Psoas muscle (tissue), 8 donors: ENCODE measurements at places on chromosomes 7 and 10. TPM values are rescaled to one million over a fixed set of nuclear protein-coding genes. Genes with fewer than 3 reads are reported as not detected.
A peak's percentile ranks its signal among the peaks of the same experiment; 100 is the strongest.

- no peak for DNase-seq
- no peak overlapping the region for H3K4me3 ChIP-seq
- H3K27me3 ChIP-seq, result peaks cover 3% of the 10 kb centered on the region
These were observed 117.9 kb downstream of the SLIT1 start for GRCh38 chr10:97067716-97068391.

GRCh38 chr10:124498056-124498455, 36.4 kb downstream of the LHPP start:
- H3K27me3 ChIP-seq, result no peaks in the 10 kb centered on the region
- no peak overlapping the region for H3K4me3 ChIP-seq
- DNase-seq, result peak; percentile 11
- no peaks in the 10 kb centered on the region for H3K36me3 ChIP-seq
- no peak overlapping the region for H3K27ac ChIP-seq

DNA sequence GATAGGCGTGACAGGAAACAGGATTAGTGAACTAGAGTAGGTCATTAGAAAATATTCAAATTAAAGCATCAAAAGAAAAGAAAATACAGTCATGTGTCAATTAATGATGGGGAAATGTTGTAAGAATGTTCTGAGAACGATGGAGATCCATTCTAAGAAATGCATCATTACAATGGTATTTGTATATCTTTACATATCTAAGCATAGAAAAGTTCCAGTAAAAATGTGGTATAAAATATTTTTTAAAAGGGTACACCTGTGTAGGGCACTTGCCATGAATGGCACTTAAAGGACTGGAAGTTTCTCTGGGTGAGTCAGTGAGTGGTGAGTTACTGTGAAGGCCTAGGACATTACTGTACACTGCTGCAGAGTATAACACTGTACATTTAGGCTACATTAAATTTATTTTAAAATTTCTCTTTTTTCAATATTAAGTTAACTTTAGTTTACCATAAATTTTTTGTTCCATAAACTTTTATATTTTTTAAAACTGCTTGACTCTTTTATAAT, 282.5 kb downstream of the BMPER start:
- no peak for DNase-seq
- H3K27ac ChIP-seq, result no peak overlapping the region
- no peaks in the 10 kb centered on the region for H3K36me3 ChIP-seq
- no peak overlapping the region for H3K4me3 ChIP-seq

- no peak overlapping the region for H3K4me3 ChIP-seq
- H3K27ac ChIP-seq, result no peak overlapping the region
- H3K36me3 ChIP-seq, result peaks cover 97% of the 10 kb centered on the region
These were observed 18.7 kb downstream of the KRIT1 start for GRCh38 chr7:92226981-92227380.

GRCh38 chr7:19489162-19489820, 219.5 kb downstream of the POLR1F start:
- no peak overlapping the region for H3K4me3 ChIP-seq
- no peak for DNase-seq
- H3K4me1 ChIP-seq, result no peaks in the 10 kb centered on the region
- H3K27ac ChIP-seq, result no peak overlapping the region
- no peaks in the 10 kb centered on the region for H3K27me3 ChIP-seq
- H3K36me3 ChIP-seq, result no peaks in the 10 kb centered on the region

DNA sequence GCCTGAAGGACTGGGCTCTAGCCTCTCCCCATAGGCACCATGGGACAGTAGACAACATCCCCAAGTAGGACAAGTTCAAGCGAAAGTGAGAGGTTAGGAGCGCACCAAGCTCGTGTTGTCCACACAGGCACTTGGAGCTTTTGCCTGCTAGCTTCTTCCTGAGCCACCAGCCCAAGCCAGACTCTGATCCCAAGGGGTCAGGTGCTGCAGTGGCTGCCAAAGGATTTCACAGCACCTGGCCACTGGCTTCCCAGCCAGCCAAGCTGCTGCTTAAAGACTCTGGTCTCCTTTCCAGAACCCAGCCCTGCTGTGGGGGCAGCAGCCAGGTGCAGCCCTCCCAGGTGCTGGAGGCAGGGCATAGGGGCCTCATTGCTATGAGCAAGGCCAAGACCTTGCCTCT, 33.0 kb upstream of the UNC5B start:
- H3K27me3 ChIP-seq, result no peaks in the 10 kb centered on the region
- DNase-seq, result no peak
- H3K27ac ChIP-seq, result no peak overlapping the region

SORCS3 gene
- not detected for total RNA-seq

AZGP1 gene
- 0.82 TPM for total RNA-seq

UPK3BL2 gene
- total RNA-seq, result 11.1 TPM
